Dermis microvascular lymphatic vessel endothelial cell (primary cell): ENCODE measurements at places on chromosomes 5 and 9. TPM values are rescaled to one million over a fixed set of nuclear protein-coding genes. Genes with fewer than 3 reads are reported as not detected.

Gene CAMK4
- total RNA-seq = under 0.01 and 0.13 TPM in 2 replicates

Gene FREM1
- under 0.01 TPM in 2 replicates for total RNA-seq

DNA sequence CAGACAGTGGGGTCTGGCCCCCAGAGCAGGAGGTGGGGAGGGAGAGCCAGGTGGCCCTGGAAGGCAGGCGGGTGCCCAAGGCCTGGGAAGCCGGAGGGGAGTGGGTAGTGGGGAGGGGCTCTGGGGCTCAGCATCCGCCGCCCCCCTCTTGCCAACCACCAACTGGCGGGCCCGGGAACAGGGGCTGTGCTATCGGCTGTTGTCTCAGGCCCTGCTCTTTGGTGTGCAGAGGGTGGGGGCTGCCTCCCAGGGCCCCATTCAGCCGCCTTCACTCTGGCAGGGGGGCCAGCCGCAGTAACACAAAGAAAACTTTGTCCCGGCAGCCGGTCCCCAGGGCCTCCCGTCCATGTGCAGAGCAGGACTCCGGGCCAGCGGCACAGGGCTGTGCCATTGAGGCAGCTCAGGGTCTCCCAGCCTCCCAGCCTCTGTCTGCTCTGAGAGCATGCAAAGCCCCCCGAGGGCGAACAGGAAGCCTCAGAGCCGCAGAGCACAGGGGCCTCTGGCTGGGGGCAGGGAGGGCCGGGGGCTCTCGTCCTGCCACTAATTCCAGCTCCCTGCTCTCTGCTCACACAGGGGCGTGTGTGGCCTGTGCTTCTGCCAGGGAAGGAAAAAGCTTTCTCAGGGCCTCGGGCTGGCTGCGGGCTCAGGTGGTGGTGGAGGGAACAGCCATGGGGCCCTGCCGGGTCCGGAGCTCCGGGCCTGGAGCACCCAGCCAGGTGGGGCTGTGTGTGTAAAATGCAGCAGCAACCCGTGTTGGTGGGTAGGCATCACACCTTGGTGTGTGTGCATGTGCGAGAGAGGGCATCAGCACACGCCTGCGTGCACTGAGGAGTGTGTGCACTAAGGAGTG lies 54.2 kb upstream of the NOTCH1 start:
- DNase-seq = no peak

DNA sequence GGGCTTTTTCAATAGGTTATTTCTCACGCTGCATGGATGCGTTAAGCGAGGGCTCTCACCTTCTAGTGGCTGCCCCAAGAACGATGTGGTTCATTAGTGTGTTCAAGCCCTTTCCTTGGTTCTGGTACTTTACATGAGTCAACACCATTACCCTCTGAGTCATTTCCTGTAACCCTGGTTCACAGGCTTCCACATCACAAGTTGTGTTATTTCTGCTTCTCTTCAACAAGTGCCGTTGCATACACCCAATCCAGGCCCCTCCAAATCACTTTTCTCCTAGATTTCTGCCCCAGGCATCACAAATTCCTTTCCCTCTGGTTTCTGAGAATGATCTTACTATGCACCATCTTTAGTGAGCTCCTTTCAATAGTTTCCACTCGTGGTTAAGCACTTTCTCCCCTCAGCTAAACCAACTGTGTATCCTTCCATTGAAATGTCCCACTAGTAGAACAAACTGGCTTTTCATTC lies 69.5 kb upstream of the RAD23B start:
- DNase-seq = no peak

GRCh38 chr5:94632024-94632423 lies 13.6 kb downstream of the SLF1 start:
- no peak for DNase-seq

- no peak for DNase-seq
Observed at GRCh38 chr5:180456792-180457191, 37.4 kb upstream of the CNOT6 start.

Gene HSPB3
- total RNA-seq = not detected in 2 replicates

Gene MYMK
- total RNA-seq = not detected in 2 replicates

DNA sequence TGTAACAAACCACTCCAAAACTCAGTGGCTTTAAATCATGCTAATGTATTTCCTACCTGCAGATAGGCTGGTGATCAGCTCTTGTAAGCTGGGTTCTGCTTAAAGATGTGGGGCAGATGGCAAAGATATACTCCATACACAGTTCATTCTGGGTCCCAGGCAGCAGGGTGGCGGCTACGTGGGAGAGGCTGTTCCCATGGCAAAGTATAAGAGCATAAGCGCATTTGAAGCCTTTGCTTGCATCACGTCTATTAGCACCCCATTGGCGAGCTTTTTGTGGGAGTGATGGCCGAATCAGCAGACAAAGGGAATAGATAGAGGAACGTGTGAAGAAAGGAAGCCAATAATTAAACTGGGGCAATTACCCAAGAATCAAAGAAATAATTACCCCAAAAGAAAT lies 523.1 kb downstream of the SPATA31D1 start:
- DNase-seq = no peak
